AG09309 (cell line): ENCODE measurements at places on chromosomes 3 and 15.

DNA sequence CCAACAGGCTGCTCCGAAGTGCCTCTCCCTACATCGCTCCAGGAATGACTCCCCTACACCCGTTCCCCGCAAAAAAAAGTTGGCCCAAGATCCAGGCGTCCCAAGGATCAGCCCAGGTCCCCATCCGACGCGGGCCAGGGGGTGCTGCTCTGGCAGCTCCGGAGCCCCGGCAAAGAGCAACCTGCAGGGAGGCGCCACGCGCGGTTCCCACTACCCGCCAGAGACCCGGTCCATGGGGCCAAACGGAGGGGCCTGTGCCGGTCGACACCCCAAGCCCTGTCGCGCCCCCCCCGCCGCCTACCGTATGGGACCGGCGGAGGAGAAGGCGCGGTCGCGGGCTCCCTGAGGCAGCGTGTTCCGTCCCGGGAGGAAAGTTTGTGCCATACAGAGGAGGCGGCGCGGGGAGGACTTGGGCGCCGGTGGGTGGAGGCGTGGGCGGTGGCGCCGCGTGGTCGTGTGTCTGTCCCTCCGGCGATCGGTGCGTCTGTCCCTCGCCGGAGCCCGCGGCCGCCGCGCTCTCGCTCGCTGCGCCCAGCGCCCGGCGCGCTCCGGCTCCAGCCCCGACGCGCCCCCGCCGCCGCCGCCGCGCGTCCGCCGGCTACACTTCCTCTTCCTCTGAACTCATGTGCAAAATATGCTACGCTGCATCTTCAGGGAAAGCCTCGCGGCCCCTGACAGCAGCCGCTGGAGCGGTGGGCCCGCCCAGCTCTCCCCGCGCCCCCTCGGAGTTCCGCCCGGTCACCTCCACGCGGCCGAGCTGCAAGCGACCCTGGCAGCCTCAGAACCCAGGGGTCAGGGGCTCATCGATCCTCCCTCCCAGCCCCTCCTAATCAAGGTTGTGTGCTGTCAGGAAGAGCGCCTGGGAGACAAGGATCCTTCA, at the start of gene RFTN1:
Gene RFTN1 (minus strand): TSS at position 559 of the 880 bp plus-strand sequence. CDS start 19,830 bp downstream, outside the sequence.
- no peak for DNase-seq

GRCh38 chr3:141391298-141391990, 23.1 kb downstream of the ZBTB38 start:
- no peak for DNase-seq

- DNase-seq, result no peak
These were observed 29.9 kb upstream of the POLR2M start for GRCh38 chr15:57676585-57676984.

DNA sequence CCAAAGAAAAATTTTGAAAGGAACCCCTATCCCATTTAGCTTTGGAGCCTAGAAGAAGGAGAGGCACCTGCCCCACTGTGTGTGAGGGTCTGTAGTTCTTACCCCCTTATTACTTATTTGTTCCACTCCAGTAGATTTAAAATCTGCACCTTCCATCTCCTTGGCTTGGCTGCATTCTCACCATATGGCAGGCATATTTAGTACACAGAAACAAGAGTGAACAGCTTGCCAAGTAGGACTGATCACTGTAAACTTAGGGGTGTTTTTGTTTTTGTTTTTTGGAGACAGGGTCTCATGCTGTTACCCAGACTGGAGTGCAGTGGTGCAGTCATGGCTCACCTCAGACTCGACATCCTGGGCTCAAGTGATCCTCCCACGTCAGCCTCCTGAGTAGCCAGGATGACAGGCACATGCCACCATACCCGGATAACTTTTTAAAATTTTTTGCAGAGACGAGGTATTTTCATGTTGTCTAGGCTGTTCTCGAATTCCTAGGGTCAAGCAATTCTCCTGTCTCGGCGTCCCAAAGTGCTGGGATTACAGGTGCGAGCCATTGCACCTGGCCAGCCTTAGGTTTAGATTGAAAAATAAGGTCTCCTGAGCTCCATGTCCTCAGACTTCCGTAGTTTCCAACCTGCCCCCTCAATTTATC, 14.1 kb upstream of the ANXA2 start:
- no peak for DNase-seq

- no peak for DNase-seq
These were observed 57.9 kb downstream of the CCDC33 start for GRCh38 chr15:74294010-74294409.

DNA sequence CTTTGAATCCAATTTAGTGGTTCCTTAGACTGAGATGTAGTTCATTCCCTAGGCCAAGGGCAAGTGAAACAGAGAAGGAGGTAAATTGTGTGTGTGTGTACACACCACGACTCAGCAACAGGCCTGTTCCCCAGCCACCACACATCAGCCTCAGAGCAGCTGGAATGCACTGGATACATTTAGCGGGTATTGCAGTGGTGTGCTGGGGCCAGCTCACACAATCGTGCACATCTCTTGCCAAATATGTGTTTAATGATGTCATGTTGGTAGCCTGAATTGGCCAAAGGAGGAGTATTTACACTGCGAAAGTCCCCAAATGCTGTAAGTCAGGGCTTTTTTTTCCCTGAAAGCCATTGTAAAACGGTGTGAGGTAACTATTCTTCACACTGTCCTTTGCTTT, 82.3 kb downstream of the RBPMS2 start:
- DNase-seq, result peak; percentile 75

DNA sequence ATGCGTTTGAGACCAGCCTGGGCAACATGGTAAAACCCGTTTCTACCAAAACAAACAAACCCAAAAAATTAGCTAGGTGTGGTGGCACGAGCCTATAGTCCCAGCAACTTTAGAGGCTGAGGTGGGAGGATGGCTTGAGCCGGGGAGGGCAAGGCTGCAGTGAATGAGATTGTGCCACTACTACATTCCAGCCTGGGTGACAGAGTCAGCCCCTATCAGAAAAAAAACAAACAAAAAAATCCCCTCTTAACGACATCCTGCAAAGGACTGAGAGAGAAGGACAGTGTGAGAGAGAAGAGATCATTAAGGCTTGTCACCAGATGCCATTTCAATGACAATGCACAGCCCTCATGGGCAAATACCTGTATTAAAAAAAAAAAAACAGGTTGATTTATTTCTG, 266.7 kb upstream of the ATP10A start:
- DNase-seq, result no peak

DNA sequence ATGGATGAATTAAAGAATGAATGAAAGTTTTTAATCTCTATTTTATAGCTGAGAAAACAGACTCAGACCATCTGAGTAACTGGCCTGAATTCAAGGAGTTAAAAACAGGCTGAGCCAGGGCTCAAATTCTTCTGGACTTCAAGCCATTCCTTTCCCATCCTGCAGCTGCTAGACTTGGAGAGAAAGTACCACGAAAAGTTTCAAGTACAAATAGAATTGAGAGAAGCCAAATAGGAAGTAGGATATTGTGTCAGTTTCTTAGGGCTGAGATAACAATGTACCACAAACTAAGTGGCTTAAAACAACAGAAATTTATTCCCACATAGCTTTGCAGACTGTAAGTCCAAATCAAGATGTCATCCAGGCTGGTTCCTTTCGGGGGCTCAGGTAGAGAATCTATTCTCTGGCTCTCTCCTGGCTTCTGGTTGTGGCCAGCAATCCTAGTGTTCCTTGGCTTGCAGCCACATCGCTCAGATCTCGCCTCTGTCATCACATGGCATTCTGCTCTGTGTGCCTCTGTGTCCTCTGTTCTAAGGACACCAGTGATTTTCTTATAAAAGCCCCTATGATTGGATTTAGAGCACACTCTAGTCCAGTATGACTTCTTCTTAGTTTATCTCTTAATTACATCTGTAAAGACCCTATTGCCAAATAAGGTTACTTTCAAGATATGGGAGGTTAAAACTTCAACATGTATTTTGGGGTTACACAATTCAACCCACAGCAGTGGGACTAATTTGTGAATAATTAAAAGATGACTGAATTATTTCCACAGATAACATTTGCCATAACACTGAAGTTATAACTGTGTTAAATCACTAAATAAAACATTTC, 25.7 kb upstream of the GOLIM4 start:
- DNase-seq, result no peak

DNA sequence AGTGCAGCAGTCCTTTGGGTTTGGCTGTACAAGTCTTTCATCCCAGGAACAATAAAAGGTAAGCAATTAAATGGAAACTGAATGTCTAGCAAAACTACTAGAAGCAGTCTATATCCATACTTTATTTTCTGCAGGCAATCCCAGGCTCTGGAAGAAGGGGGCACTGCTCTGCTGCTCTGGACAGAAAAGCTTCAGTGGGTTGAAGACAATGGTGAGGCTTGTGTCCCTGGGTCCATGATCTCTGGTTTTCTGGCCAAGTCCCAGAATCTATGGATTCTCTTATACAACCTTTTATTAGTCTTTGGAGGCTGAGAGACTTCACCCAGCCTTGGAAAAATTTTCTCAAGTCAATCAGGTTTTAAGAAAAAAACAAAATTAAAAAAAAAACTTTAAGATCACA, 35.6 kb downstream of the SCAP start:
- no peak for DNase-seq

DNA sequence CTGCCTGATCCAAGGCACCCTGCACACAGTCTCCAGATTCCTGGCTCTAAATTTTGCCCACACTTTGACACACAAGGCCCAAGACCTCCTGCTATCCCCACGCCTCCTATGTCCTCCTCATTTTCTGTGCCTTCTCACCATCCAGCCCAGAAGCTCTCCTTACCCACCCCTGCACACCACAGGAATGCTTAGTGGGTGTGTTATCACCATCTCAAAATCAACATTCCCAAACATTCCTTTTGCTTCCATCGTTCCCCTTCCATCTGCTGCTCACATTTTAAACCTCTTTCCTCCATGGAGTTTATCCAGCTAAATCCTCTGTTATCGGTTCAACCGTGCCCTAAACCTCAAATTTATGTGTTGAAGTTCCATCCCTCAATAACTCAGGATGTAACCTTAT, 43.9 kb downstream of the DGKG start:
- DNase-seq, result no peak

- DNase-seq, result no peak
These were observed 928 bp downstream of the CEP97 start for GRCh38 chr3:101725194-101725889.

- no peak for DNase-seq
These were observed 215.3 kb downstream of the LRTM1 start for GRCh38 chr3:54712539-54712938.

- no peak for DNase-seq
These were observed at the start of gene DHX30 for GRCh38 chr3:47802734-47803479. Gene DHX30 (plus strand): TSS chr3:47803138. CDS start chr3:47810684, 7,546 bp downstream.

DNA sequence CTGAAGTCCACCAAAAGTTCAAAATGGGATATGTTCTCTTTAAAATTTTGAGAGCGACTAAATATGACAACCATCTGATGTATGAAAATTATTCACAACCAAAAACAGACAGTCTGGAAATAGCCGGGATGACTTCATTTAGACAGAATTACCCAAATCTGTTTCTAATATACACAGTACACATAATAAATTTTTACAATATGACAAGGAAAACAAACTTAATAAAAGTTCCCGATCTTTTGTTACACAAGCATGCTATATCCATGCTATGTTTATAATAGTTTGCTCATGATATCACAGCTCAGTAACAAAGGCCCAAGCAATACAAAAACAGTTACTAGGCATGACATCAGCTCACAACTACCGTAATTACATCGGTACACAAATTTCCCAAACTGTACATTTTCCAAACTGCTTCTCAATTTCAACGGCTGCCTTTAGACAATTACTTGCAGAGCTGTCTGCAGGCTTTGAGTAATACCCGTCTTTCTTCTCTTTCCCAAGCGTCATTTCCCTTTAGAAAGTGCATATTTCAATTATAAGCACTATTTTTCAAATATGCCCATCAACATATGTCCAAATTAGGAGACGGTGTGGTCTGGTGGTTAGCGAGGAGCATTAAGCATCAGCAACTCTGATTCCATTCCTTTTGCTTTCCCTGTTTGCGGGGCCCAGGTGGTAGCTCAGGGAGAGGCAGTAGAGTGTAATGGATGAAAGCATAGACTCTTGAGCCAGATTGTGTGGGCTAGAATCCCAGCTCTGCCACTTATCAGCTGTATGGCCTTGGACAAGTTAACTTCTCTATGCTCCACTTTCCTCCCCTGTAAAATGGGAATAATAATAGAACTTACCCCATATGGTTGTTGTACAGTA, 481.2 kb downstream of the FOXP1 start:
- DNase-seq, result peak; percentile 90

GRCh38 chr3:22263042-22263441, 512.0 kb upstream of the ZNF385D start:
- peak; percentile 41 for DNase-seq

- DNase-seq, result no peak
These were observed 902.1 kb upstream of the SEMA6D start for GRCh38 chr15:46815240-46815639.

GRCh38 chr3:97359977-97360376, 404.6 kb upstream of the ARL6 start:
- no peak for DNase-seq

- DNase-seq, result no peak
These were observed 22.5 kb downstream of the SLC6A6 start for GRCh38 chr3:14424711-14425580.
